ENCODE measurements at places on chromosomes 7 and 10.

DNA sequence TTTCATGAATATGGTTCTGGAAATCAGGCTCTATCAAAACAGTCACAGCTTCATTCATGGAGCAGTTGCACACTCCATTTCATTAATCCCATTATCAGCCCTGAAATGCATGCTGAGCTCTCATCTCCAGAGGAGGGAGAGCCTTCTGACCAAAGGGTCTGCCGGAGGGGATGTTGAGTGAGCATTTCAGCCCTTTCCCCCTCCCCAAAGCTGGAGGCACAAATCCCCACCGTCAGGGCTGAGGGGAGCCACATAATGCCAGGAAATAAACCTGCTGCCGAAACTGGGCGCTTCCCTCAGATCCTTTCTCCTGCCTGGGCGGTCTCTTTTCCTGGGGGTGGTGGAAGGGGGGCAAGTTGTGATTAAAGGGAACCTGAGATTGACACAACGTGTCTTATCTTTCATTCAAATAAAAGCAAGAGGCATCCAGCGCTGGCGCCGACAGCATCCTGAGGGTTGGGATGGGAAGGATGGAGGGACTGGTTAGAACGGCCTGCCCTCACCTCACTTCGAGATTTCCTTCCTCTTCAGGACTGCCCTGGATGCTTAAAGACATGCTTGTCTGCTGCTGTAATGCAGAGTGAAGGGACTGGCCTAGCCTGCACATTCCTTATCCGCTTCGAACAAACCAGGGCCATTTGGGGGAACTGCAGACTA, 71.6 kb downstream of the TLL2 start:
- no peak for DNase-seq

GRCh38 chr10:66931340-66931948, 5.6 kb downstream of the LRRTM3 start:
- DNase-seq: no peak

DNA sequence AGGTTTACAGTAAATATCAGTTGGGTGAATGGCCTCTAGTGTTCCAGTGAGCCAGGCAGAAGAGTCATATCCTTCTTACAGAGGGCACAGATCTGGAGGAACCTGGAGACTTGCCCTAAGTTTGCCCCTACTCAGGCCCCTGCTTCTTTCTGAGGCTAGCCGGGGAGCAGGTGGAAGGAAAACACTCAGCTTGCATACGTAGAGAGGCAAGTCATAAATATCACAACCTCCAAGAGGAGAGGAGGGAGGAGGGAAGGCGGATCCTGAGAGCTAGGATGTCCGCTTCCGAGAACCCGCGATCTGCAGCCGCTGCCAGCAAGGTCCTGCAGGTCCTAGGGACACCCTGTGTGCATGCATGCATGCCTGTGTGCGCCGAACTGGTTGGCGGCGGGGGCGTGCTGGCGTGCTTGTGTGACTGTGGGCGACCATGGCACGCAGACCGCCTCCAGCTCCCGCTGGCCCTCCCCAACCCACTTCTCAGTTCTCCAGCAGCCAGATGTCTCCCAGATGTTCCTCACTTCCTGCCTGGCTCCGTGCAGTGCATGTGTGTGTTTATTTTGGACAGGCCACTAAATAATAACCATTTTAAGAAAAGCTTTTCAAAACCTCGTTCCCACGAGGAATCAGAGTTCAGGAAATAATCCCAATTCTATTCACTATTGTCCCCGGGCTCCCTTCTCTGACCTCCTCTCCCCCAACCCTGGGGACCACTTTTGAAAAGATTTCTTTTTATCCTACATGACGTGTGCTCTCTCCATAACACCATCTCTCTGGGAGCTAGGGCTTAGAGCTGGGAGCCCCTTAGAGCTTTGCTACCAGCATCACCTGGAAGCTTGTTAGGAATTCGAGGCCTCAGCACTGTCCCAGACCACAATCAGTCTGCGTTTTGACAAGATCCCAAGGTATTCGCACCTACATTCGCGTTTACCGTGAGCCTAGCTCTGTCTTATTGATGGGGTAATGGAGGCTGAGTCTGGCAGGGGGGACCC, 32.4 kb downstream of the UNC5B start:
- no peak for DNase-seq

GRCh38 chr10:3972460-3973301, 187.7 kb upstream of the KLF6 start:
- DNase-seq: no peak

GRCh38 chr10:29826221-29826620, 191.4 kb upstream of the SVIL start:
- no peak for DNase-seq

GRCh38 chr10:114027041-114027394, 16.6 kb upstream of the ADRB1 start:
- DNase-seq: no peak

DNA sequence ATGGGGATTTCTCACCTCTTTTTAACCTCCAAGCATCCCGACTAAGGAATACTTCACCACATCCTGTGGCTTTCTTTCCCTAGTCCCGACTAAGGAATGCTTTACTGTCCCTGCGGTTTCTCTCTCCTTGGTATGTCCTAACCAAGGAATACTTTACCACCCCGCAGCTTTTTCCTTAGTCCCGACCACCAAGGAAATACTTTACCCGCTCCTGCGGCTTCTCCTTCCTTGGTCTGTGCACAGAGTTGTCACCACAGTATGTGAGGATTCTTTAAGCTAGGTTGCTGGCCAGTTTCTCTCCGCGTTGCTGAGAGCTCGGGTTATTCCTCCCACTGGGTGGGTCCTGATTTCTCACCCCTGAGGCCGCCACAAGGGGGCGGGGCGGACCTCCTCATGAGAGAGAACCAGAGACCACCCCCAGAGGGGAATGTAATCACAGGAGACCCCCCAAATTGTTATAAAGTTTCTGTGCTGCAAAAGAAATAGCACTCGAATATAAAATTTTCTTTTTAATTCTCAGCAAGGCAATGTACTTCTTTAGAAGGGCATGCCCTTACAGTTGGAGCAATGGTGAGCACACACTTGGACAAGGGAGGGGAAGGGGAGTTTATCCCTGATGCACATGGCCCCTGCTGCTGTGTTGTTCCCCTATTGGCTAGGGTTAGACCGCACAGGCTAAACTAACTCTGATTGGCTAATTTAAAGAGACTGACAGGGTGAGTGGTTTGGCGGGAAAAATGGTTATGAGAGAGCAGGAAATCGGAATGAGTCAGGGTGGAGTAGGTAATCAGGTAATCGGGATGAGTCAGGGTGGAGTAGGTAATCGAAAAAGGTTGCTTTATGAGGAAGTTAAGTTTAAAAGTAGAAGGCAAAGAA, 12.8 kb downstream of the SUGCT start:
- DNase-seq: no peak

DNA sequence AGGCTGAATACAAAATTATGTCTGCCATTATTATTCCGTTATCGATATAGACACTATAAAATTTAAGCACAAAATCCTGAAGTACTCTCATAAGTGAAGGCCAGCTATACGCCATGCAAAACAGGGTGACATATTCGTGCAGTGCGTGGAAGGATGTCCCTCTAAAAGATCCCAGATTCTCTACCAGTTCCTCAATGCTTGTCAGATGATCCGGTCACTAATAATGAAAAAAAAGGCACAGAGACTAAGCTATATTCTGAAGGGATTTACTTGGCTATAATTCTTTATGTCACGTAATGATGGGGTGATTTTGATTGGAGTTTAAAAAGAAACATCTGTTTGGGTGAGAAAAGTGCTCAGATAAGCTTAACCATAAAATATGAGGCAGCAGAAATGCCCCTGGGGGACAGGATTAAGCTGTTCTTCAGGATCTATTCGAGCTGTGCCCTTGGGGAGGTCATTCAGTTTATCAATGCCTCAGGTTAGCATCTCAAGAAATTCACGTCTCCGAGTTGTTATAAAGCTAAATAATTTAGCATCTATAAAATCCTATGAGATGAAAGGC, 229.7 kb upstream of the PITRM1 start:
- DNase-seq: no peak

Data from activated B cell treated with CpG ODN at 0.5 μM for 24 hours (primary cell).